ENCODE measurements at places on chromosomes 11 and 22.
A peak's percentile ranks its signal among the peaks of the same experiment; 100 is the strongest.

DNA sequence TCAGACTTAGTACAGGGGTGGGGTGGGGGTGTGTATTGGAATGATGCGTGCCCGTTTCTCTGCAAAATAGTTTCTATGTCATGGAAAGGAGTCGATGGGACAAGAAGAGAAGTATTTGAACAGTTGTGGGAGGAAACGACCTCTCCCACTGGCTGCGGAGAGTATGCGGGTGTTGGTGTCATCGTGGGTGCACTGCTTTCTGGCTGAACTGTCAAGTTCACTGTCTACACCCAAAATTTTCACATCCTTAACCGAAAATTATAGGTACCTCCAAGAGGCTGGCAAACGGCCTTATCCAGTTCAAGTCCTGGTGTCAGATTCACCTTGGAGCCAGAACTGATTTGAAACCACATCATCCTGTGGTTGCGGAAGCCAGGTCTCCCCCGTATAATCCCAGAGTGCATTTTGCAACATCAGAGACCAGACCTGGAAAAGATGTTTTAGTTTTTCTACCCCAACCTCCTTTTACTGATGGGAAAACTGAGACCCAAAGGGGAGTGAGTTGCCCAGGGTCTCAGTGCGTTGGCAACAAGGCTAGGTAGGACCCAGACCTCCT is 497 bp upstream of the SSRP1 start:
- DNase-seq = no peak

GRCh38 chr11:65468874-65469333 is 29.9 kb upstream of the MALAT1 start:
- no peak for DNase-seq

DNA sequence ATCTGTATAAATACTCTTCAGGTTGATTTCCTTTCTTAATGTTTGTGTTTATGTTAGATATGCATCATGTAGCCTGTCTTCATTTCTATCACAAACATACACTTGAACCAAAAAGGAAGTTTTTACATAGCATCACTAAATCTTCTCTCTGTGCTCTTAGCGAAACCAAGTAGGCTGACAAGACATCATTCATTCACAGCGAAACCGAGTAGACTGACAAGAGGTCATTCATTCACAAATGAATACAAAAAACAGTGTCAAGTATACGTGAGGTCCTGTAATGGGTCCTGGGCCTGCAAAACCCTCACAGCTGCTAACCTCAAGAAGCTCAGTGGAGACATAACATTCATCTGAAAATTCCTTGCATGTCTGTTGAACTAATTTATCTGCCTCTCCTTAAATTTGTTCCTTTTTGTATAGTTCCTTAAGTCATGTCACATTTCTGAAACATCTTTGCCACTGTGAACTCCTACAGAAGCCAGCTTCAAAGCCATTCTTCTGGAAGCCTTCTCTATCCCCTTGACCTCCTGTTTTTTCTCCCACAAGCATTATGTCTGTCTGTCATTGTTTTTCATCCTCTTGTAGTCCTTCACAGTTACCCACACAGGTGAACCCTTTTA is 9.8 kb upstream of the HBE1 start:
- no peak for DNase-seq

GRCh38 chr11:109986488-109986887 is 106.7 kb upstream of the ZC3H12C start:
- no peak for DNase-seq

GRCh38 chr11:107018902-107019493 is 722 bp upstream of the GUCY1A2 start:
- peak; percentile 48 for DNase-seq

DNA sequence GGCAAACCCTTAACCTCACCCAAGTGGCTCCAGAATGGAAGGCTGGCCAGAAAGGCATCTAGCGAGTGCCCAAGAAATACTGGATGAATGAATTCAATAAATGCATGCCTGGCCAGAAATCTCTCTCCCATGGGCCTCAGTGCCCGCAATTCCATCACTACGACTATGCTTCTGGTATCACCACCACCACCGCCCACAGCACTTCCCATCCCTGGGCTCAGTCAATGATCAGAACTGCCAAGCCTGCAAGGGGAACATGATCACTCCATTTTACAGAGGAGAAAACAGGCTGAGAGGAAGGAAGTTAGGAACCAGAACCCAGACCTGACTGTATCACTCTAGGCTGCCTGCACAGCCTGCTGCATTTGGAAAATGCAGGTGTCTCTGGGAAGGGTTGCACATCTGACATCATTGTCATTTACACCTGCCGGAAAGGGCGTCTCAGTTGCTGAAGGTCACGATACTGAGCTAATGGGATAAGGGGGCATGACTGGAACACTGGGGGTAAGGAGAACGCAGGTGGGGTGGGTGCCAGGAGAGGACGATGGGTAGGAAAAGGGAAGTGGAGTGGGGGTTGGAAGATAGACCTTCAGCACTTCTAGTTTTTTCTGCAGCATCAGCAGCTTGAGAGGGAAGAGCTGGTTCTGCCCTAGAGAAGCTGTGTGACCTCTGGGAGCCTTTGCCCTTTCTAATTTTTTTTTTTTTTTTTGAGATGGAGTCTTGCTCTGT is 3.2 kb downstream of the GPR152 start:
- DNase-seq = no peak

GRCh38 chr22:48078825-48079224 is 1316.4 kb downstream of the TBC1D22A start:
- no peak for DNase-seq

- peak; percentile 57 for DNase-seq
Observed at GRCh38 chr11:78646564-78647185, 72.0 kb upstream of the NARS2 start.

- DNase-seq = no peak
Observed at GRCh38 chr11:911031-911889, 650 bp upstream of the CHID1 start.
